ENCODE measurements at places on chromosomes 1 and 21.

GRCh38 chr21:45161038-45161945, 86.9 kb downstream of the ADARB1 start:
- DNase-seq = no peak

DNA sequence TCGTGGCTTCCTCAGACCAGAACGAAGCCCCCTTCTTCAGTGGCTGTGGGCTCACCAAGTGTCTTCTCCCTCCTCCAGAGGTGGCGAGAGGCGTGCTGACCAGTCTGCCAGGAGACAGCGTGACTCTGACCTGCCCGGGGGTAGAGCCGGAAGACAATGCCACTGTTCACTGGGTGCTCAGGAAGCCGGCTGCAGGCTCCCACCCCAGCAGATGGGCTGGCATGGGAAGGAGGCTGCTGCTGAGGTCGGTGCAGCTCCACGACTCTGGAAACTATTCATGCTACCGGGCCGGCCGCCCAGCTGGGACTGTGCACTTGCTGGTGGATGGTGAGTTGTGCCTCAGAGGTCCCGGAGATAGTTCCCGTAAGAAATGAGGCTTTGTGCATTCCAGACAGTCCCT, 24.0 kb downstream of the IL6R start:
- DNase-seq = no peak

DNA sequence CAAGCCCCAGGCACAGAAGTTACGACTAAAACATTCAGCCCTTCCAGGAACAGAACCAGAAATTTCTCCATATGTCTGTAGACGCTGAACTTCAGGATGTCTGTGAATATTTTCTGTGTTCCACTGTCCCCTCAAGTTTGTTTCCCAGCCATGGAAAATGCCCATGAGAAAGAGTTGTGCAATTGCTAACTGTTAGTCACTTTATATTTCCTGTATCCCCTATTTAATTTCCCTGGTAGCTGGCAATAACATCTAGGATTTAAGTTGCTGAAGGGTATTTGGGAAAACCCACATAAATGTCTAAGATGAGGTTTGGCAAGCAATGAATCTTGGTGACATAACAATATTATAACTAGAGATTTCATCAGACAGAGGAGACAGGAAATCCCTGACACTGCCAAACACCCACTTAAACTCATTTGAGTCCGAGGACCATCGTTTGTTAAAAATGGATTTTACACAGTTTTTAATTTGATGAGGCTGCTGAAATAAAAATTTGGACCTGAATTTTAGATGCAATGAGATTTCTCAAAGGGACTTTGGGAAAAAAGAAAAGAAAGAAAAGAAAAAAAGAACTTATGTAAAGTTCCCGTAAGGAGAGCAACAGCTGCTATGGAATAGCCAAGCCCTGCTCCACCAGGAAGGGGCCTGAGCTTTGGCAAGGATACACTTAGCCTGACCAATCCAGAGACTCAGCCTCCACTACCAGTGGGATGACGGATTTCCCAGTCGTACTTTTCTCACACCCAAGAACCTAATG, 21.8 kb upstream of the ERRFI1 start:
- no peak for DNase-seq

- DNase-seq = no peak
Measured at GRCh38 chr1:68703921-68704354, 207.1 kb upstream of the DEPDC1 start.

DNA sequence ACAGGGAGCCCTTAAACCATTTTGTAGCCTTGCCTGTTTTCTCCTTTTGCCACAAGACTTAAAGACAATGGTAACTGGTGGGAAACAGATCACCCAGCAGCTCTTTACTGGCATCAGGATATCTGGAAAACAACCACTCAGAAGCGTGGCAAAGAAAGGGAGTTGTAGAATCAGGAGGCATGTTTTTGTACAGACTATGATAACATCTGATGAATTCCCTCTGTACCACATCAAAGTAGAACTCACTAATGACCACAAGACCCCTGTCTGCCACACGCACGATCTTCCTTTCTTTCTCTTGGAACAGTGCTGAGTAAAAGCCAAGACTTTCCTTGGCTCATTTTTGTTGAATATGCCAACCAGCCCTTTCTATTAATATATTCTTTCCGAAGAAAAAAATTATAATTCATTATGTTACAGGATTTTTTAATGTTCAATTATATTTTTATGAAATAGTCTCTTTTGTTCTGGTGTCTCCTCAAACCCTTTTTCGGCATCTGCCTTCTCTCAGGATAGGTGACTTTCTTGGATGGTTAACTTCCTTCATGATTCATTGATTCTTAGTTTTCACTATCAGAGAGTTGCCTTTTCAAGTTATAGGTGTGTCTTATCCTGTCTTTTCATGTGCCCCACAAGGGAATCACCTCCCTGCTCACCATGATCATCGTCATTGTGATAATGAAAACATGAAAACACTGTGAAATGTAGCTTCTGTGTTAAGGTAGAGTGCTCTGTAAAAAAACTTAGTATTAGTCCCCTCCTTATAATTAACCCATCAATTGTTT, 7.9 kb upstream of the PHGDH start:
- no peak for DNase-seq

DNA sequence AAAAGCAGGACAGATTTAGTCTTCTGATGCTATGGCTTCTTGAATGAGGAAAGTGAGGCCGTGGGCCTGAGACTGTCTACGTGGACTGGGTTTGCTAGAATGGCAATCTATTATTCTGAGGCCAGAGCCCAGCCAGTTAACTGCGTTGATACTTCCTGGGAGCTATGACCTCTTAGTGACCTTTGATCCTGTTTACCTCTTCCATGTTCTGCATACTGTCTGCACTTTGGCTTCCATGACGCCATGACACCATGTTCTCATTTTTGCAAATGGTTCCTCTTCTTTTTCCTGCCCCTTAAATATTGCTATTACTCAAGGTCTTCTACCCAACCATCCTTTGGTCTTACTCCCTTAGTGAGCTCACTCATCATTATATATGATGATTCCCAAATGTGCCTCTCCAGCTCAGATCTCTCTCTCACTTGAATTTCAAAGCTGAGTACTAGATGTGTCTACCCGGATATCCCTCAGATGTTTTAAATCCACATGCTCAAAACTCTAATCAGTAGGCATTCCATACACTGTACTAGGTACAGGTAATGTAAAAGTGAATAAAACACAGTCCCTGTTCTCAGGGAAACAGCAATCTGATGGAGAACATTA, 66.1 kb upstream of the ATP1A1 start:
- DNase-seq = no peak

- DNase-seq = no peak
Measured at GRCh38 chr1:163650624-163651023, 328.9 kb downstream of the NUF2 start.

DNA sequence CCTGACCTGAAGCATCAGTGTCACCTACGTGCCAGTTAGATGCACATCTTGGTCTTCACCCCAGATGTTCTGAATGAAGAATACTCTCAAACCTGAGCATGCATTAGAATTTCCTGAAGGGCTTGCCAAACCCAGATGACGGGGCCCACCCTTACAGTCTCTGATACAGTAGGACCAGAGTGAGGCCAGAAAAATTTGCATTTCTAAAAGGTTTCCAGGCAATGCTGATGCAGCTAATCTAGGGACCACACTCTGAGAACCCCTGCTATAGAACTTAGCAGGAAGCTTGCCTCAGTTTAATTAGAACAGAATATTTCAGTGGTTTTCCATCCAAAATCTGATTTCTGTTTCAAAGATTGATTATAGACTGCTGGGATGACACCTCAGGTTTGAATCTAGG, 9.9 kb upstream of the CTBS start:
- DNase-seq = no peak

- DNase-seq = no peak
Measured at GRCh38 chr1:204266504-204267034, 52.8 kb upstream of the GOLT1A start.

DNA sequence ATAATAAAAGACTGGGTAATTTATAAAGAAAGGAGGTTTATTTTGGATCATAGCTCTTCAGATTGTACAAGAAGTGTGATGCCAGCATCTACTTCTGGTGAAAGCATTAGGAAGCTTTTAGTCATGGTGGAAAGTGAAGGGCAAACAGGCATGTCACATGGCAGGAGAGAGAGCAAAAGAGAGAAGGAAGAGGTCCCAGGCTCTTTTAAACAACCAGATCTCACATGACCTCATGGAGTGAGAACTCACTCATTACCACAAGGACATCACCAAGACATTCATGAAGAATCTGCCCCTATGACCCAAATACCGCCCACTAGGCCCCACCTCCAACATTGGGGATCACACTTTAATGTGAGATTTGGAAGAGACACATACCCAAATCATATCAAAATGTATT, 10.0 kb downstream of the RPTN start:
- DNase-seq = no peak

DNA sequence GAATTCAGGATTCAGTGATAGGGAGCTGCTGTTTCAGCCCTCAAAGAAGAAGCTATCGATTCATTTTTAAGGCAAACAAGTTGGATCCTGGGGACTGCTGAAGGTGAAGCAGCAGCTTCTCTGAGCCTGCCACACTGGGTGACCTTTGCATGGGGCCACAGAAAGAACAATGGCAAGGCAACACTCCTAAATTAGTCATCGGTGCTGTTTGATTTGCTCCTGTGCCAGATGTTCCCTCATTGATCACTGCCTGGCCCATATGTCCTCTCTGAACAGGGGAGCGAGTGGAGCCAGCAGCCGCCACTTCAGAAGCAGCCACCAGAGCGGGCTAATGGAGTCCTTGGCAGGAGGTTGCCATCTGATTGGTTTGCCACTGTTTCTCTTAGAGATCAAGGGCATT, 391.5 kb downstream of the NTNG1 start:
- DNase-seq = no peak

DNA sequence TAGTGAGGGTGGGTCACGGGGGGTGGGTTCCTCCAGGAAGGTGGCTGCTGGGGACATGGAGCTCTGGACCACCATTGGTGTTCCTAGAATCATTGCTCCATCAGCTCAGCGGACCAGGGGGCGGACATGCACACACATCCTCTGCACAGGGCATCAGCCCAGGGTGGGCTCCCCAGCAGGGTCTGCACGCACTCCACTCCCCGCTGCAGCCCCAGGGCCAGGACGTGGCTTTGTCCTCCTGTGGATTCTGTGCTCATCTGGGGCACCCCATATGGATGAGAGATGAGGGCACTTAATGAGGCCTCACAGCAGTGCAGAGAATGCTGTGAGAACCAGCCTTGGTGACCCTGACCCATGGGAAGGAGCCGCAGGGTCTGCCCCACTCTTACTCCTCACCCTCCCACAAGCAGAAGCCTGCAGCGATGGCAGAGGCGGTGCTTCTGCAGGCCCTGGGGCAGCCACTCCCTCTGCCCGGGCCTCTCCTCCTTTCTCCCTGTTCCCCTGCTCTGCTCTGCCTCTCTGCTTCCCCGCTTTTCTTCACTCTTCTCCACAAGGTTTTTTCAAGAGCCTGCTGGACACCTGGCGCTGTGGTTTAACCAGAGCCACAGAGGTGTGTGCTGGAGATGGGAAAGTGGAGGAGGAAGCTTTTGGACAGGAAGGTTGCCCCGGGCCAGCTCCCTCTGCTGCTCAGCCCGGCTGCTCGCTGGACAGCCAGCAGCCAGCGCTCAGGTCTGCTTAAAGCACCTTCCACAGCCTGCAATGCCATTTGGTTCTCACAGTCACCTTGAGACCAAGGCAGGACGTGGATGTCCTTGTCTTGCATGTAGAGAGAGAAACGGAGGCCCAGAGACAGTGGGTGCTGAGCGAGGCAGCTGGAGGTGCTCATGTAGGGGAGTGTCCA, 26.3 kb upstream of the PCBP3 start:
- DNase-seq = no peak

DNA sequence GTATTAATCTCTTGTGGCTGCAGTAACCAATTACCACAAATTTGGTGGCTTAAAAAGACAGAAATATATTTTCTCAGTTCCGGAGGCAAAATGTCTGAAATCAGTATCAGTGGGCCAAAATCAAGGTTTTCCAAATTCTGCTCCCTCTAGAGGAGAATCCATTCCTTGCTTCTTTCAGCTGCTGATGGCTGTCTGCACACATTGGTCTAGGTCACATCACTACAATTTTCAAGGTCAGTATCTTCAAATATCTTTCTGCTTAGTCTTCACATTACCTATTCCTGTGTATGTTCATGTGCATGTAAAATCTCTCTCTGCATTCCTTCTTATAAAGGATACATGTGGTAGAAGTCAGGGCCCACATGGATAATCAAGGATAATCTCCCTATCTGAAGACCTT, 999.4 kb downstream of the KCNT2 start:
- no peak for DNase-seq

GRCh38 chr1:109814223-109814622, 50.5 kb upstream of the EPS8L3 start:
- DNase-seq = no peak

GRCh38 chr1:156577550-156577949, 2.0 kb upstream of the TTC24 start:
- DNase-seq = no peak

GRCh38 chr1:204420039-204421004, 8.7 kb upstream of the PPP1R15B start:
- DNase-seq = no peak

GRCh38 chr1:56268519-56269140, 310.7 kb downstream of the PLPP3 start:
- no peak for DNase-seq

- DNase-seq = no peak
Measured at GRCh38 chr1:63112155-63112900, 210.0 kb upstream of the FOXD3 start.

GRCh38 chr21:31612894-31613785, 46.4 kb upstream of the SOD1 start:
- DNase-seq = no peak

DNA sequence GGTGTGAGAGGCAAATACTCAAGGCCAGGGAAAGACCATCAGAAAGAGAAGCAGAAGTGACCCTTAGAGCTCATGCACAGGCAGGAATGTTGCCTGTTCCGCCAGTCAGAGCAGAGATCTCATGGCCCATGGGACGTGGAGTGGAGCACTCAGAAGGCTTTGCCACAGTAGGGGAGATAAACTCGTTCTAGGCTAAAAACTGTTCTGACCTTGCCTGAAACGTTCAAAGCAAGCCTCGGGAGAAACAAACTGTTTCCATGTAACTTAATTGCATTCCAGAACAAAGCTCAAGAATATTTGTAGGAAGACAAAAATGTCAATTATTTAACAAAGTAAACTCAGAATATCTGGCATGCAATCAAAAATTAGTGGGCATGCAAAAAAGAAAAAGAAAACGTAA, 20.7 kb upstream of the SLC19A1 start:
- no peak for DNase-seq

DNA sequence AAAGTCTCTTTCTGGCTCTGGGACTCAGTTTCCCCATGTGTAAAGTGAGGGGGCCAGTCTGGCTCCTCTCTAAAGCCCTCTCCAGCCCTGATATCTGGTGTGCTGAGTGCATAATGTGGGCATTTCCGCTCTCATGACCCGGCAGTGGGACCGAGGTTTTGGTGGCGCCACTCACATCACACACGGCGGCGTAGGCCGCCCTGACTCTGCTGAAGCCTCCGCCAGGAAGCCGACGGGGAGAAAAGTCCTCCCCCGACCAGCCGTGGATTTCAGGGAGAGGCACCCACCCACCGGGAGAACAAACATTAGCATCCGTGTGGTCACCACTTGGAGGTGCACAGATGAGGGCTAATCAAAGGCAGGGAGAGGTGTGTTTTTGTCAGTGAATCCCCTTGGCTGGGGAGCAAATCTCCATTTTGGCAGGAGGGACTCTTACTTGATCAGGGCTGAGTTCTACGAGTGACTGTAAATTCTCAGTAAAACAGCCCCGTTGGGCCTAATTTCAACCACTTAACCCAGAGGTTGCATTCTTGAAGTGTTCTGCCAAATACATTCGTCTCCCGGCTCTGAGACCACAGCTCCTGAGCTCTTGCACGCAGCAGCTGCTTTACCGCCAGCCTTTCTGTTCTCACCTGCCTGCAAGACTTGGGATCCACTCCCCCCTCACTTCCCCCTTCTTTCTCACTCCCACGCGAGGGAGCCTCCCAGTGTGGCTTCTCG, 118.2 kb downstream of the FOXD2 start:
- no peak for DNase-seq

Measured in NCI-H1417 treated with DMSO at 0.1 percent for 48 hours (cell line).